Stimulated activated CD4-positive, alpha-beta T cell treated with anti-CD3 and anti-CD28 coated beads, Interleukin-15, amount 100 ng/mL, for 48 hours (primary cell): ENCODE measurements at places on chromosomes 13 and 19.

DNA sequence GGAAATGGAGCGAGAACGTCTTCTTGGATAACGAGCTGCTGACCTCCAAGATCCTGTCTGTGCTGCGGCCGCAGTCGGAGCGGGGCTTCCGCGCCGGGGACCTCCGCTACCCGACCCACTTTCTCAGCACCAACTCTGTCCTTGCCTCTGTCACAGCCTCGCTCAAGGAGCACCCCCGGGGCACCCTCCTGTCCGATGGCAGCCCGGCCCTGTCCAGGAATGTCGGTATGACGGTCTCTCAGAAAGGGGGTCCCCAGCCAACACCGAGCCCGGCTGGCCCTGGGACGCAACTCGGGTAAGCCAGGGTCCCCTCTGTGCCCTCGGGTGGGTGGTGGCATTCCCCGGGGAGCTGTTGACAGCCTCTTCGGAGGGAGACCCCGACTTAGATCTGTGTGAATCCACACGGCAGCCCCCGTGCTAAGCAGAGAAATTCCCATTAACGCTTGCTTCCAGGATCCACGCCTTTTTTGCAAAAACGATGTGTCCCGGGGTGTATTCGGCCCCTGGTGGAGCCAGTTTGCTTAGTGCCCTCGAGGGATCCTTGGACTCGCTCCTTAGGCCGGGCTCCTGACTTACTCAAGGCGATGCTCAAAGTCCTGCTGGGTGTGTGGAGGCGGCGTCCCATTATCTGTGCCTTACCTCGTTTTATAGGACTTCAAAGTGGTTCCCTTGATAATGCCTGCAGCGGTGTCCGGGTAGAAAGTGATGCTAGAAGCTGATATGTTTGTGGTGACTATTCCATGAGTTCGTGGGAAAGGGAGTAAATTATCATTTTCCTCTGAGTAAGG lies 48.5 kb downstream of the PEX11G start:
- DNase-seq: no peak

GRCh38 chr13:37816276-37816675 lies 53.3 kb downstream of the TRPC4 start:
- DNase-seq: no peak

- no peak for DNase-seq
Observed at GRCh38 chr19:48405850-48406249, 12.4 kb downstream of the GRIN2D start.

GRCh38 chr19:18839465-18840287 lies 7.9 kb downstream of the UPF1 start:
- no peak for DNase-seq

DNA sequence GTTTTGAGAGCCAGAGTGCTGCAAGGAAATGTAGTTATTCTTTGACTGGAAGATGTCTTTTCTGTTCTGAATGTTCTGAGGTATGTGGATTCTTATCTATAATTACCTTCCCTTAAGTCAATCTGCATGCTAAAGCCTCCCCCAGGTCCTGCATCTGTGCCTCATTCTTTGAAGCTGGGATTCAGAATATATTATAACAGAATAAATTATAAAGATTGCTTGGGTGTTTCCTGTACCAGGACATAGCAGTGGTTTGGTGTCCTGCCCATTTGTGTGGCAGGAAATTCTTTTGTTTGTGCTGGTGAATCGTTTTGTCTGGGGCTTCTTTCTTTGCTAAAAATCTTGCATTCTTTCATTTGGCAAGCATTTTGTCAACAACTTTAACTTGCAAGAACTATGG lies 60.2 kb downstream of the ITGBL1 start:
- DNase-seq: no peak

GRCh38 chr13:20457670-20458069 lies 68.0 kb downstream of the CRYL1 start:
- no peak for DNase-seq

DNA sequence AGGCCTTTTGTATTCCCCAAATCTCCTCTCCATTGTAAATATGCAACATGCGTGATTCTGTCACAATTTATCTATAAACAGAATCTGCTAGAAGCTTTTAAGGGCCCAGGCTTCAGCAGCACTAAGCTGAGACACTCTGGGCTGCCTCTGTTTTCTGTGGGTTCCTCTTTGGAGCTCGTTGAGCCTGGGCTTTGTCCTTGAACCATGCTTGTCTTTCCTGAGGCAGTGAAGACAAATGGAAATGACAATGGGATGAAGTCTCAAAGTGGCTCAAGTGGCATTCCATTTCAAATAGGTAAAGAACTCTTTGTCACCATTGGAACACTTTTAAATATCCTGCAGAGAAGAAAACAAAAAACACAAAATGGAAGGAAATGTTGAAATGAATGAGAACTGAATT lies 40.3 kb downstream of the RASL11A start:
- no peak for DNase-seq

GRCh38 chr13:46544208-46544607 lies 8.8 kb upstream of the LRCH1 start:
- no peak for DNase-seq

GRCh38 chr19:48965806-48966540 lies 864 bp downstream of the FTL start:
- DNase-seq: peak; percentile 88

- no peak for DNase-seq
Observed at GRCh38 chr19:43779147-43779819, 1.5 kb downstream of the KCNN4 start.

GRCh38 chr19:20271215-20271926 lies 104.4 kb downstream of the ZNF486 start:
- no peak for DNase-seq

DNA sequence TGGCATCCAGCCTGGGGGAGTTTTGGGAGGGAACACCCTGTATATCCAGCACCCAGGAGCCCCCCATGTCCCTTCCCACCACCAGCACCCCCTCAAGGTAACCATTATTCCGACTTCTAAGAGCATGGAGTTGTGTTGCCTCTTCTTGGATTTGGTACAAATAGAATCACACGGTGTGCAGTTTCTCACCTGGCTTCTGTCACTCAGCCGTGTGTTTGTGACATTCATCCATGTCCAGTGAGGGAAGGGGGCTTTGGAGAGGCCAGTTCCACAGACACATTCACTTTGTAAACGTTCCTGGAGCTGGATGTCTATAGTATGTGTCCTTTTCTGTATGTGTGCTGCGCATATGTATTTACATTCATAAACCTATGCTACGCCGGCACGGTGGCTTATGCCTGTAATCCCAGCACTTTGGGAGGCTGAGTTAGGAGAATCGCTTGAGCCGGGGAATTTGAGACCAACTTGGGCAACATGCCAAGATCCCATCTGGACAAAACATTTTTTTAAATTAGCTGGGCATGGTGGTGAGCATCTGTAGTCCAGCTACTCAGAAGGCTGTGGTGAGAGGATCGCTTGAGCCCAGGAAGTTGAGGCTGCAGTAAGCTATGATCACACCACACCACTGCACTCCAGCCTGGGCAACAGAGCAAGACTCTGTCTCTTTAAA lies 36.6 kb downstream of the MYH14 start:
- no peak for DNase-seq

DNA sequence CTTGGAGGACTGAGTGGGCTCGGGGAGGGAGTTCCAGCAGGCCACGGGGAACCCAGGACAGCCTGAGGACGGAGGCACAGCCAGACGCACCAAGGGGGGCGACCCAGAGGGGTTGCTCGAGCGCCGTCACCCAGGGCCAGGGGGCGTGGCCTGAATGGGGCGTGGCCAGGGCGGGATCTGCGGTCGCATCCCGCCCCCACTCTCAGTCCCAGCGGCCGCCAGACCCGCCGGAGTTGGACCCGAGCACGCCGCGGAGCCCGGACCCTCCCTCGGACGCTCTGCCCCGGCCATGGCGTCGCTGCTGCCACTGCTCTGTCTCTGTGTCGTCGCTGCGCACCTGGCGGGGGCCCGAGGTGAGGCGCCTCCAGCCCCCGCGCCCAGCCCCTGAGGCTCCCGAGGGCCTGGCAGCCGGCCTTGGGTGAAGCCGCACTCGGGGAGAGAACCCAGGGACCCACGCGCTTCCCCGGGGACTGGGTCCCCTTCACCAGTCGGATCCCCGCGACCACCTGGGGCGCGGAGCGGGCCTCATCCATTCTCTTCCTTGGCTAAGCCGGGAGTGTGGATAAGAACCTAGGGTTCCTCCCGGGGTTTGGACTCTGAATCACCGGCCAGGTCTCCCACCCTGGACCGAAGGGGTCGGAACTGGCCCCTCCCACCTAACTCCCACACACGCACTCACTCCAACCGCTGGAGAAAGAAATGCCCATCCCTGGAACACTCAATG lies at the start of gene CILP2:
Gene CILP2, plus strand, starts transcription at position 205 of the 724 bp plus-strand sequence. Its CDS starts 85 bp downstream, at position 290.
- DNase-seq: no peak

DNA sequence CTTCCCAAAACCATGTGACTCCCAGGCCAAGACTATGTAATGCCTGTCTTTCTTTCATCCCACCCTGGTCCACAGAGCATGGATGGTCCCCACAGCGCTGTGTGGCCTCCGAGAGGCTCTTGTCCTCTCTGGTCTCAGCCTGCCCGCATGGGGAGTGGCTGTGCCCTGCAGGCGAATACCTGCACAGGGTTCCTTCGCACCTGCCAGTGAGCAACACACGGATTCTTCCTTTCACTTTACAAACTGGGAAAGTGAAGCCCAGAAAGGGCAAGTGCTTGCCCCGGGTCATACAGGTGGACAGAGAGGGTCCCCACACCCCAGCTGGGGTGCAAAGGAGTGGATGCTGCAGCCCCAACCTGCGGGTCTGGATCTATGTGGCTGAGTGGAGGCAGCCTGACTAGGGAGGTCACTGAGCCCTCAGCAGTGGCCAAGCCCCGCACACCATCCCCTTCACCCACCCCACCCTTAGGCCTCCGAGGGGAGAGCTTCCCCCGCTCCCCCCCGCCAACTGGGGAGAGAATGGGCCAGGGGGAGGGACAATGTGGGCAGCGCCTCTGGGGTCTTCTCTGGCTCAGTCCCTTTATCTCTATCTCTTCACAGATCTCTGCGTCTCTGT lies 747 bp upstream of the MARK4 start:
- no peak for DNase-seq

DNA sequence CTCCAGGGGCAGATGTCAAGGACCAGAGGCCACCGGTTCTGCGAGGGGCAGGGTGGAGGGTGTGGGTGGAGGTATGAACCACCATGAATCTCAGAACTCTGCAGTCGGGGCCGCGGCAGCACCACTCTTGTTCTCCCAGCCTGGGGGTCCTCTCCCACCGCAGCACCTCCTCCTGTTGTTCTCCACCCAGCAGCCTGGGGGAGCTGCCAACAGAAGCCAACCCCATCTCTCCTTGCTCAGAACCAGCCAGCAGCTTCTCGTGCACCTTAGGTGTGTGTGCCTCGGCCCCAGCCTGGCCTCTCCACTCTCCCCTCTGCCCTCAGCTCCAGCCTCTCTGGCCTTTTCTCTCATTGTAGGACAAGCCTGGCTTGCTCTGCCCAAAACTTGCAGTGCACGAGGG lies 31.9 kb upstream of the CCNE1 start:
- DNase-seq: no peak

GRCh38 chr13:44693156-44693764 lies 117.1 kb upstream of the TSC22D1 start:
- DNase-seq: no peak

DNA sequence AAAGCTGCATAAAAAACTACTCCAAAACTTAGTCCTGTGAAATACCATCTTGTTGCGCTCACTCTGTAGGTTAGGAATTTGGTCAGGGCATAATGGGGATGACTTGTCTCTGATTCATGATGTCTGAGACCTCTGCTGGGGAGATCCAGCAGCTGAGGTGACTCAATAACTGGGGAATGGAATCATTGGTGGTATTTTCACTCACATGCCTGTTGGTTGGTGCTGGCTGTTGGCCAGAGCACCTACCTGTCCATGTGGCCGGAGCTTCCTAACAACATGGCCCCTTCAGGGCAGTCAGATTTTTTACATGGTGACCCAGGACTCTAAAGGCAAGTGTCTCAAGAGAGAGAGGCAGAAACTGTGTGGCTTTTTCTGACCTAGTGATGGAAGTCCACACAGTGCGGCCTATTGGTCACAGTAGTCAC lies 7.4 kb upstream of the ESD start:
- no peak for DNase-seq

- no peak for DNase-seq
Observed at GRCh38 chr13:73997964-73998363, 136.2 kb downstream of the KLF12 start.
